ENCODE measurements at places on chromosomes 5 and 9.

DNA sequence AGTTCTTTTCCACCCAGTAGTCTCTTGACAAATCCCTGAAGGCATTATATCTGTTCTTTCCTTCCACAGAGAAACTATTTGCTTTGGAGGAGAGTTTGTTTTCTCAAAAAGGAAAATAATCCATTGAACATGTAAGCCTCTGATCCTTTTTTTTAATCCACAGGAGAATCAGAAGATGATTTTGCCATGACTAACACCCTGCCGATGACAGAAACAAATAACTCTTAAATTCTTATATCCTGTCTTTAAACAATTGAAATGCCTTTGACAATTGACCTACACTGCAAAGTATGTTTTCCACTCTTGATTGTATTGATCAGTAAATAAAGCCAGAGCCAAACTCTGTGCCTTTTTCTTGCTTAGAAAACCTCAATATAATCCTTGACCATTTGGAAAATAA, 666.4 kb upstream of the CTNND2 start:
- DNase-seq, result no peak

DNA sequence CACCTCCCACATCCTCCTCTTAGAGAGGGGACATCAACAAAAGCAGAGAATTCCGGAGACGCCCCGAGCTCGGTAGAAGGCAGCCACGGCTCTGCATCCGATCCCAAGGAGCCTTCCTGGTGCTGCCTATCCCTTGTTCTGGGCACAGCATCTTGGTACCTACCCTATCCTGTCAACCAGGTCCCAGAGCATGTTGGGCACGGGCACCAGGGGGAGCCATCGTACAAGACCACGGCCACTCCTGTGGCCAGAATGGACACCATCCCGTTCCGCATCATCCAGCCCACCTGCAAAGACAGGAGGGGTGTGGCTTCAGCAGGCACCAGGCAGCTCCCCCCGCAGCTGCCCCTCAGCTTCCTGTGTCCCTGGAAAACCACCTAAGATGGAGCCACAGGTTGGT, 62.7 kb upstream of the ZNF354A start:
- no peak for DNase-seq

DNA sequence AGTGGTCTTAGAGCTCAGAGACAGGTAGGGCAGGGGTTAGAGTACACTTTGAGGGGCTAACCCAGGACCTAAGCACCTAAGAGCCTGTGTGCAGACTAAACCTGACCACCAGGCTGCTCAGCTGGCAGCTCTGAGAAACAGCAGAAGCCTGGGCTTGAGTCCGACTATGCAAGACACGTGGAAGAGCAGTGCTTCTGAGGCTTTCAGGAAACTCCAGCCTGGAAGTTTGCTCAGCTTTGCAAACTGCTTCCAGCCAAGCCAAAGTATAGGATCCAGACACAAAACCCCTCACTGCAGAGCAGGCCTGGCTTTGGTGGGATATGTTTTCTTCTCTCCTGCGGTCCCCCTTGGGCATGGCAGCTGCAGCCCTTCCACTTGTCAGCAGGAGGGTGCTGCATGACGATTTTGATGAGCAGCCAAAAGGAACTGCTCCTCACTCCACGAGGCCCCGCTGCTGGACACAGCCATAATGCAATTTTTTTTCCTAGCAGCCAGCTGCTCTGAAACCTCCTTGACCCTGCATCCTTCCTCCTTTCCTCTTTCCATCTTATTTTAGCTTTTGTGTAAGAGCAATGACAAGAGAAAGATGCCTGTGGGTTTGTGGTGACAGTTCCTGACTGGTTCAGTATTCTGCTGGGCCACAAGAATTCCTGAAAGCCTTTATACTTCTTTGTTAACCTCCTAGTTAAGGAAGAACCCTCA, 123.1 kb downstream of the LIFR start:
- no peak for DNase-seq

- no peak for DNase-seq
Observed at GRCh38 chr5:92652756-92653155, 928.3 kb downstream of the NR2F1-AS1 start.

DNA sequence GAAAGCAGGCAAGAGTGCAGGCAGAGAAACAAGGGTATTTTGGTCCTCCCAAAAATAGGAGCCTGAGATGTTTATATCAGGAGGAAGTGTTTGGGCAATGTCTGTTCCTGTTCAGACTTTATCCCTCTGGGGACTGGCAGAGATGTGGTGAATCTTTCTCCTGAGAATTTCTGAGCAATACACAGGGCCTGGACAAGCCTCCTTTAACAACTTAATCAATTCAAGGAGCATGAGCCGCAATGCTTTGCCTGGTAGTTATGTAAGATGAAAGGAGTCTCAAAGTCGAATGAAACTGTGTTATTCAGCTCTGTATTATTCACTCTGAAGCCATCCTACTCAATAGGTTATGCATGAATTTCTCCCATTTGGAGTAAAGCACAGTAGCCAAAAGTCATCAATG, 365.6 kb downstream of the MAN2A1 start:
- DNase-seq, result no peak

DNA sequence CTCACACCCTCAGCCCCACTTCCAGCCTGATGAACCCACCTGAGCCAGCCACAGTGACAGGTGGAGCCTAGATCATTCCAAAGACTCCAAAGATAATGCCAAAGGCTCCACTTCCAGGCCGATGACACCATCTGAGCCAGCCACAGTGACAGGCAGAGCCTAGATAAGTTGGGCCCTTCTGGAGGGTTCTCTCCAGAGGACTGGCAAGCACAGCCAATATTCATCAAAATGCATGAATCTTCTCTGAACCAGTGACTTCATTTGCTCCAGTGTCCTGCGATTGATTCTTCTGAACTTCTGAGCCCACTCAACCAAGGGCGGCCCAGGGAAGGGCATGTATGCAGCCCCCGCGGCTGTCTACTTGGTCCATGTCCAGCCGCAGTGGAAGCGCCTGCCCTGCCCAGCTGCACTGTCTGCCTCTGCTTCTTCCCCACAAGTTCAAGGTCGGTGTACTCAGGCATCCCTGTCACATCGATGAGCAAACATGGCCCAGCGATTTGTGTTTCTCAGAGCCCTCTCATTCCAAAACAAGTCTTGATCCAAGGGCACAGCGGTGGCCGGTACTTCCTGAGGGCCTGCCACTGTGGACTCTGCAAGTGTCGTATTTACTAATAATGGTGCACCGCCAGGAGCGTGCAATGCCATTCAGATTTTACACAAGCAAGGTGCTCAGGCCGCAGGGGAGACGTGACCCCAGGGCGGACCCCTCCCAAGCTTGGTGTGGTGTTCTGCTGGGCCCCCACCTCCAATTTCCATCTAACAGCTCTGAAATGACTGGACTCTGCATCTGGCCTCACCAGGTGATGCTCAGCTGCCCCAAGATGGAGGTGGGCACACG, 107.0 kb downstream of the VAV2 start:
- DNase-seq, result no peak

GRCh38 chr5:145084834-145085233, 750.3 kb downstream of the PRELID2 start:
- no peak for DNase-seq

DNA sequence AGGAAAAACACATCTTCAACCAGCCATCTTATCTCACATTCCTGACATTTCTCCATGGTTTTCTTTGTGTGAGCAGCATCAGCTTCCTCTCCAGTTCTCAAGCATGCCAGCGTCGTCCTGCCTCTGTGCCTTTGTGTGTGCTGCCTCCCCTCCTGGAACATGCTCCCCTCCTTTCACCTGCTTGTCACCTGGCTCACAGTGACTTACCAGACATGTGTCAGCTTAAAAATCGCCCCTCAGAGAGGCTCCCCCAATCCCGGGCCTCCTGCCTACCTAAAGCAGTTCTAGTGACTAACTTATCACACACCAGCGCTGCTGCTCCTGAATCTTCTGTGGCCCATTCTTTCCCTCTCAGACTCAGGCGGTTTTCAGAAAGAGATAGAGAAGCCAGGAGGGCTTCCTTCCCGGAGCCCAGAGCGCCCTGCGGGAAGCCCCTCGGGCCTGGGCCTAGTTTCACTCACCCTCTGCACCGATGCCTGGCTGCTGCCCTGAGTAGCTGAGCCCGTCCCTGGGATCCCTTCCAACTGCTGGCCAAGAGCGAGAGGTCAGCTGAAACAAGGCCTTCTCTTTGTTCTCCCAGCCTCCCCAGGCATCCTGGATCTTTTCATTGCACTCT, 51.1 kb upstream of the MVB12B start:
- no peak for DNase-seq

DNA sequence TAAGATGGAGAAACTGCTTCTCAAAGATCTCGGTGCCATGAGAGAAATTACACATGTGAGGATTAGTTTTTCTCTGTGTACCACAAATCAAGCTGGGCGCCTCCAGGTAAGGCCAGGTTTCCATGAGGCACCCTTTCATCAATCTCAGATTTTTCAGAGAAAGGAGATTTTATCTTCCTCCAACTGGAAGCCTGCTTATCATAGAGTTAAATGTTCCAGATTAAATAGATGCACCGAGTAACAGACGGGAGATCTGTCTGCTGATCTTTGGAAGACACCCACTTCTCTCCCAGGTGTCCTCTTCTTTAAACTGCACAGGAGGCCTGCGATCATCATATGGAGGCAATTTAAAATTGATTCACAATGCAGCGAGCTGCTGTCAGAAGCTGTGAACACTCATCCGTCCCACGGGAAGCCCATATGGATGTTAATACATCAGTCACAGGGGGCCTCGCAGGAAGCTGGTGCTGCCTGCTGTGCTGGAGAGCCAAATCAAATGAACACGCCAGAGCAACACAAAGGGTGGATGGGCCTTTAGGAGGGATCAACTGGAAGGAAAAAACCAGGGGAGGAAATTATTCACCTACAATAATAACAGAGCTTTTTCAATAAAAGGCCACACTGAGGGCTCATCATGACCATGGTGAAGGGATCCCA, 93.3 kb downstream of the TLE1 start:
- DNase-seq, result no peak

- DNase-seq, result no peak
Observed at GRCh38 chr9:137009938-137010732, 13.8 kb upstream of the CLIC3 start.

DNA sequence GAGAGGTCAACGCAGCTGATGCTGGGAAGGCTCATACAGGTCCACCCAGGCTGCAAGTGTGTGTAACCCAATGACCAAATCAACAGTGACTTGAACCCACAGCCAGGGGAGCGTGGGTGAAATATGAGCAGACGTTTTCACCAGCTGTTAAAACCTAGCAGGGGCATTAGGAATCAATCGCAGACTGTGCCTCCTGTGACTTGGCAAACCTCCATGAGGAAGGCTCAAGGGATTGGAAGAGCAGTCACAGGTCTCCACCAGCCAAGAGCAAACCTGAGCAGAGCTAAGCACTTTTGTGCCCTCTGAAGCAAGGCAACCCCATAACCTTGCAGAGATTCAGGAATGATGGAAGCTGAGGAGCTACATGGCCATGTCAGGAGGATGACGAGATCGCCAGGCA, 25.5 kb downstream of the INSYN2B start:
- DNase-seq, result no peak

DNA sequence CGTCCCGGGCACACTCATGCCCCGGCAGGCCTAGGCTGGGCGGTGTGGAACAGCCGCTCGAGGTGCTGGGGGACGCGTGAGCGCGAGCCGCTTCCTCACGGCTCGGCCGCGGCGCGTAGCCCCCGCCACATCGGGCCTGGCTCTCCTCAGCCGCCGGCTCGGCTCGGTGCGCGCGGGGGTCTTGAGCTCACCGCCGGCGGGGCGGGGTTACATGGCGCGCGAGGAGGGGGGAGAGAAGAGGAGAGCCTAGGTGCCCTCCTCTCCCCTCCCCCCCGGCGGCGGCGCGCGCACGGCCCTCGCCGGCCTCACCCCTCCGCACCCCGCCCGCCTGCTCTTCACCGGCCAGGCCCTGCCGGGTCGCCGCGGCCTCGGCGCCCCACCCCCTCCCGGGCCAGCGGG, 7.7 kb downstream of the RANBP6 start:
- no peak for DNase-seq

- DNase-seq, result no peak
Observed at GRCh38 chr9:128068386-128069205, 564 bp downstream of the SLC25A25 start.

- DNase-seq, result no peak
Observed at GRCh38 chr5:141945511-141946051, 12.4 kb downstream of the PCDH12 start.

DNA sequence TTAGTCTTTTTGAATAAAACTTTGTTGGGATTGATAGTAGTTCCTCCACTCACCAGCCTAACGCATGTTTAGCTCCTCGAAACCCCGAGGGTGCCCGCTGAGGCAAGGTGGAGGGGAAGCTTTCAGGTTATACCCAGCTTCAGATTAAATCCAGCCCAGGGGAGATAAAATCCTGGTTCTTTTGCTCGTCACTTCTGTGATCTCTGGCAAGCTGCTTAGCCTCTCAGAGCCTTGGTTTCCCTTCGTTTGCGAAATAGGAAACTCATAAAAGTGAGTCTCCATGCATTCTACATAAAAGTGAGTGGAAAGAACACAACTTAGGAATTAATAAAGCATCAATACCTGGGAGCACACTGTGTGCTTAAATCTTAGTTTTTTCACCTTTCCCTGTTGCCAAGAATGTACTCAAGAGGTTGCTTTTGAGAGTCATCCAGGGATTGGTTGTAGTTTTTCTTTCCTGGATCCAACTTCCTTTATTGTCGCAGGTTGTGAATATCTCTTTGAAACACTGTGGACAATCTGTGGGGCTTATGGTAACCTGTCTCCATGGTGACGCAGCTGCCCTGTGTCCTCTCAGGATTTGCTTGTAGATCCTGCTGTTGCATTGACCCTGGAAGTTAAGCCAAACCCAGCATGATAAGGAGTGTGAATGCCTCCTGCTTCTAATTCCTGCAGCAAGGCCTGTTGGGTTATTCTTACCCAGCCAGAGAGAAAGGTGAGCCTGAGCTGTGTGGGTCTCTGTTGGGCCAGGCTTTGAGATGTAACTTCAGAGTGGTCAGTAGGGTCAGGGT, 2.0 kb downstream of the GALNT12 start:
- no peak for DNase-seq

GRCh38 chr5:163407034-163407655, 30.2 kb upstream of the CCNG1 start:
- no peak for DNase-seq

DNA sequence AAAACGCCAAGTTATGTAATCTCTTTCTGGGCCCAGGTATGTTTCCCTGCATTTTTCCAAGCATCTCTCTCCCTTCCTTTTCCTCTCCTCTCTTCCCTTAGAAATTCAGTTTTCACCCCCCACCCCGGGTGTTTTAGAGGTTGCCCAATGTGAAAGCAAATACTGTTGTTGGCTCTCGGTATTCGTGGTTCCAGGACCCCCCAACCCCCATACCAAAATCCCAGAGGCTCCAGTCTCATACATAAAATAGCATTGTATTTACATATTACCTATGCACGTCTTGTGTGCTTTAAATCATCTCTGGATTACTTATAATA, 48.8 kb downstream of the ACER2 start:
- DNase-seq, result no peak

All from NCI-H2029 treated with DMSO at 0.1 percent for 48 hours (cell line).